ENCODE measurements at places on chromosomes 13 and 19. TPM values are rescaled to one million over a fixed set of nuclear protein-coding genes. Genes with fewer than 3 reads are reported as not detected.

The PRRG2 gene
- 1.0 TPM for total RNA-seq

The FOXO1 gene
- 38.1 TPM for total RNA-seq

The ARL11 gene
- 0.76 TPM for total RNA-seq

The CYP4F22 gene
- total RNA-seq: 0.12 TPM

The PLPP2 gene
- total RNA-seq: 0.07 TPM

The UBE2S gene
- 227 TPM for total RNA-seq

The CD22 gene
- 3.4 TPM for total RNA-seq

The PABPC3 gene
- 0.43 TPM for total RNA-seq

The EBI3 gene
- total RNA-seq: 45.0 TPM

The KISS1R gene
- total RNA-seq: 16.8 TPM

The PCDH20 gene
- total RNA-seq: not detected

The PSG7 gene
- not detected for total RNA-seq

The CALR3 gene
- total RNA-seq: not detected

The ZNF135 gene
- total RNA-seq: not detected

The IGFL2 gene
- total RNA-seq: 0.40 TPM

The AKAP8 gene
- total RNA-seq: 56.2 TPM

The FREM2 gene
- total RNA-seq: 0.05 TPM

The AMER2 gene
- not detected for total RNA-seq

The MCEMP1 gene
- not detected for total RNA-seq

The THSD8 gene
- total RNA-seq: 26.8 TPM

The MRPL57 gene
- 32.7 TPM for total RNA-seq
